ENCODE measurements at places on chromosomes 2 and 18. TPM values are rescaled to one million over a fixed set of nuclear protein-coding genes. Genes with fewer than 3 reads are reported as not detected.

- no peak for DNase-seq
Measured at GRCh38 chr18:27225947-27226481, 40.9 kb upstream of the CHST9 start.

DNA sequence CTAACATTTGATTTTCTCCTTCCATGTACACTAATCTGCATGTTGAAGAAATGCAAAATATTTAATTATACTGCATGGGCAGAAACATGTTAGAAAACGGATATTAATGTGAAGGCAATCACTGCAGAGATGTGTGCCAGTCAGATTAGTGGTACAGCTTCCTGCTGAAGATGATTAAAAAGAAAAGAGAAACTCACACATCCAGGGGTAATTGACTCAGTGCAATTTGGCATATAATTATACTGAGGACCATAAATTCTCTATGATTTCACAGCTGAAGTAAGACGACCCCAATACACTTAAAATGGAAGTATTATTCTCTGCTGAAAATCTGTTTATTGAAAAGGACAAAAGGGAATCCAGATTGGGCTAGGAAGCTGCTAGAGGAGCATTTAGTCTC is 243.4 kb downstream of the TGIF1 start:
- no peak for DNase-seq

GRCh38 chr2:62586981-62587380 is 81.0 kb upstream of the TMEM17 start:
- peak; percentile 85 for DNase-seq

GRCh38 chr18:9575558-9575957 is 38.8 kb downstream of the PPP4R1 start:
- DNase-seq = peak; percentile 74

GRCh38 chr2:168156661-168157060 is 90.7 kb downstream of the STK39 start:
- DNase-seq = peak; percentile 81

GRCh38 chr2:239687441-239687840 is 286.6 kb upstream of the HDAC4 start:
- no peak for DNase-seq

- DNase-seq = no peak
Measured at GRCh38 chr2:229861431-229861830, 60.4 kb downstream of the TRIP12 start.

AMER3 gene
- polyA plus RNA-seq = not detected

- DNase-seq = no peak
Measured at GRCh38 chr2:214865400-214865799, 55.9 kb upstream of the BARD1 start.

GRCh38 chr2:3839476-3839875 is 136.1 kb downstream of the DCDC2C start:
- no peak for DNase-seq

DNA sequence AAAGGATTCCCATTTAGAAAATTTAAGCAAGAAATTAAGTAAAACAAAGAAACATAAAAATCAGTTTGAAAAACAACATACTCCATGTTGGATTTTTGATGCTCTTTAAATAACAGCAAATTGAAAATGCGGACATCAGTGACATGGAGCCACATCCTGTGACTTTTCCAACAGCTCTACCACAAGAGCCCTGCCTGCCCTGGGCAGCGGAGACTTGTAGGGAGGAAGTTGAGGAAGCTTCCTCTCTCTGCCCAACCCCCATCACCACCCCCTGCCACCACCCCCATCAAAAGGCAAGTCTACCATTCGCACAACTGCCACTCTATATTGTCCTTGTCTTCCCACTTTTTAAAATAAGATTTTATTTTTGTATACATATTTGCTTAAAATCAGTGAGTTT is 32.8 kb upstream of the DAPL1 start:
- DNase-seq = no peak

- DNase-seq = peak; percentile 26
Measured at GRCh38 chr2:30656079-30656478, 151.2 kb downstream of the CAPN13 start.

- no peak for DNase-seq
Measured at GRCh38 chr2:175169191-175169590, 1.2 kb upstream of the ATF2 start.

GRCh38 chr2:240959214-240959940 is 39.0 kb upstream of the SNED1 start:
- DNase-seq = no peak

ITGB6 gene
- 162 TPM for polyA plus RNA-seq

SEPTIN10 gene
- 50.8 TPM for polyA plus RNA-seq

PLB1 gene
- polyA plus RNA-seq = 2.0 TPM

- DNase-seq = no peak
Measured at GRCh38 chr18:57533868-57534510, 52.5 kb downstream of the FECH start.

LRRC30 gene
- polyA plus RNA-seq = not detected

DNA sequence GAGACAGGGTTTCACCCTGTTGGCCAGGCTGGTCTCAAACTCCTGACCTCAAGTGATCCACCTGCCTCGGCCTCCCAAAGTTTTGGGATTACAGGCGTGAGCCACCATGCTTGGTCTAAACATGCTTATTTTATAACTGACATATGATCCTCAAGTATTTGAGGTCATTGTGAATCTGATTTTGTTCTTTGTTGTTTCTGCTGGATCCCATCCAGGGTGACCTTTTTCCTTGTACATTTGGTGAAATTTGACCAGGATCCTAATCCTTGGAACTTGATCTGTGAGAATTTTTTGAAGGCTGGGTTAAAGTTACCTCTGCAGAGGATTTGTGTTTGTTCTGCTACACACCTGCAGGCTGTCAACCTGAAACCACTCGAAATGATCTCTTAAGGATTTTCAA is 49.2 kb downstream of the NPAS2 start:
- no peak for DNase-seq

DNA sequence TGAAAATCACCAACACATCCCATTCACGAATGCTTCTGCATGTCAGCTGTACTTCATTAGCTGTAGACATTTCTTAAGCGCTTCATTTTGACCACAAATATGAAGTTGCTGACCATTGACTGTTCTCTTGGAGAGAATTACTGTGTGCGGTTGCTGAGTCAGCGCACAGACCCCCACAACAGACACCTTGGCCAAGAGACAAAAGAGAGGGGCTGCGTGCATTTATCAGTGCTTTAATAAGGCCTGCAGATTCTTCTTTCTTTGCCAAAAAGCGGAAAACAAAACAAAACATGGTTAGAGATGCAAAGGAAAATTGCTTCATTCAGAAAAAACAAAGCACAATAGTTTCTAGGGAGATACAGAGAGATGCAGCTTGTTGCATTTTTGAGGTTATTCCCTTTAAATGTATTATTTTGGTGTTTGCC is 174.7 kb downstream of the ACKR3 start:
- DNase-seq = peak; percentile 71

DNA sequence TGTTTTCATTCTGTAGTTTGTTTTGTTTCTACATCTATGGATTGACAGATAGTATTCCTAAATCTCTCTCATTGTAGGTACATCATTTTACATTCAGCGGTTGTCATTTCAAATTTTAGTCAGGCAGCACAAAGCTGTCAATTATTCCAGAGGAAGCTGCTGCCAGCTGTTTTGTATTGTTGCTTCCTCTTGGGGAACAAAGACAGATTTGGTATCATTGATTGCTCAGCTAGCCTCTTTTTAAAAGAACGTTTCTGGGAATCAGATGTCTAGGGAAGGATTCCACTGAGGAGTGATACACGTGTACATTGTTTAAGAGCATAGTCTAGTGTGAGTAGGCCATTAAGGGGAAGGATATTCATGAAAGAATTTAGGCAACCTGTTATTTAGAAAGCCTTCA is 145.8 kb downstream of the AGPS start:
- no peak for DNase-seq

DNA sequence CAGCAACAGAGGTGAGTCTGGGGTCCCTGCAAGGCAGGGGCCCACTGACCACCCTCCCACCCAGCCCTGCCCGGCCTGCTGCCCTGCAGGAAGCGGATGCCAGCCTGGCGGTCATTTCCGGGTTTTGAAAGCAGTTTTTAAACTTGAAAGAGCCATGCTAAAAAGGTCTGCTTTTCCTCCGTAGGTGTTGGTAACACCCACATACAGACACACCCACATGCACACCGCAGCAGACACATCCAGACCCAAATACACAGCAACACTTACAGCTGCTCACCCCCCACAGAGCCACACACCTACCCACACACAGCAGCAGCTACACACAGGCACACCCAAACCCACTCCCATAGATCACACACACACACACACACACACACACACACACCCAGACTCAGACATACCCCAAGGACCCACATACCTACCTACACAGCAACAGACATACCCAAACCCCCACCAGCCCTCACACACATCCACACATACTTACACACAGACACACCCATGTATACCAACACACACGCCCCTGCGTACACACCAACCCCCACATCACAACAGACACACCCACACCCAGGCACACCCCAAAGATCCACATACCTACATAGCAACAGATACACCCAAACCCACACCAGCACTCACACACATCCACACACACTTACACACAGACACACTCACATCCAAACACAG is 7.6 kb downstream of the ZFP36L2 start:
- peak; percentile 58 for DNase-seq

PDE11A gene
- 0.10 TPM for polyA plus RNA-seq

POTEC gene
- not detected for polyA plus RNA-seq

HJURP gene
- polyA plus RNA-seq = 38.6 TPM

DNA sequence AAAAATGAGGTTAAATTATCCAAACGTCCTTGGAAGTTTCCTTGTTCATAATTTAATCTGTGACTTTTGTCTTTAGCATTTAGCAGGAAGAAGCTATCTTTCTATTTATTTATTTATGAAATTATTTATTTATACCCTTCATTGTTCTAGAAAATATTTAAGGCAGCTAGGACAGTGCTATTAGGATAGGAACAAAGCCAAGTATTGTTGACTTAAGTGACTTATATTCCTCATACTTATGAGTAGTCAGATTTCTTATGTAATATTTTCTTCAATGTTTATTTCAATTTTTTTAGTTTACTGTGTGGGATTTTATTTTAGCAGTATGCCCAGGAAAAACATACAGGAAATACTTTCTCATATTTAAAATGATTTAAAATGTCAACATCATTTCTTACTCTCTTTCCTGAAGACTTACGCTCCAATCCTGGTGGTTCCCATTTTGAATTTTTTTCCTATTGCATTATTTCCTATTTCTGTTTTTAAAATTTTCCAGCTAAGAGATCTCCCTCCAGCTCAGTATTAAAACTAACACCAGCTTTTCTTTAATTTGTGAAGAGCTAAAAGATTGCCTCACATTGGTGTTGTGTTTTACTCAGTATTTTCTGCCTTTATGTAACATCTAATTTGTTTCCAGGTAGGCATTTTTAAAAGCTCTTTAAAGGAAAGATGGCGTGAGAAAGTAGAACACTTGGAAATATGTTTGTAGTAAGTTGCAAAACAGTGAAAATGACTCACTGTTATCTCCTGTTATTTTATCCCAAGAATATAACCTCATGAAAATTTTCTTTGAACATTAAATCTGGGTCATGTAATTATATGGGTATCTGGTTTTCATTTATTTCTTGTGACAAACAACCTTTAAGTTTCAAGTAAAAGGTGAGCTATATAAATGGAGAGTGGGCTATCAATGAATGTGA is 32.2 kb downstream of the MAPRE2 start:
- peak; percentile 26 for DNase-seq

NFE2L2 gene
- 107 TPM for polyA plus RNA-seq

GRCh38 chr2:218012284-218012683 is 9.5 kb upstream of the TNS1 start:
- DNase-seq = no peak

DNA sequence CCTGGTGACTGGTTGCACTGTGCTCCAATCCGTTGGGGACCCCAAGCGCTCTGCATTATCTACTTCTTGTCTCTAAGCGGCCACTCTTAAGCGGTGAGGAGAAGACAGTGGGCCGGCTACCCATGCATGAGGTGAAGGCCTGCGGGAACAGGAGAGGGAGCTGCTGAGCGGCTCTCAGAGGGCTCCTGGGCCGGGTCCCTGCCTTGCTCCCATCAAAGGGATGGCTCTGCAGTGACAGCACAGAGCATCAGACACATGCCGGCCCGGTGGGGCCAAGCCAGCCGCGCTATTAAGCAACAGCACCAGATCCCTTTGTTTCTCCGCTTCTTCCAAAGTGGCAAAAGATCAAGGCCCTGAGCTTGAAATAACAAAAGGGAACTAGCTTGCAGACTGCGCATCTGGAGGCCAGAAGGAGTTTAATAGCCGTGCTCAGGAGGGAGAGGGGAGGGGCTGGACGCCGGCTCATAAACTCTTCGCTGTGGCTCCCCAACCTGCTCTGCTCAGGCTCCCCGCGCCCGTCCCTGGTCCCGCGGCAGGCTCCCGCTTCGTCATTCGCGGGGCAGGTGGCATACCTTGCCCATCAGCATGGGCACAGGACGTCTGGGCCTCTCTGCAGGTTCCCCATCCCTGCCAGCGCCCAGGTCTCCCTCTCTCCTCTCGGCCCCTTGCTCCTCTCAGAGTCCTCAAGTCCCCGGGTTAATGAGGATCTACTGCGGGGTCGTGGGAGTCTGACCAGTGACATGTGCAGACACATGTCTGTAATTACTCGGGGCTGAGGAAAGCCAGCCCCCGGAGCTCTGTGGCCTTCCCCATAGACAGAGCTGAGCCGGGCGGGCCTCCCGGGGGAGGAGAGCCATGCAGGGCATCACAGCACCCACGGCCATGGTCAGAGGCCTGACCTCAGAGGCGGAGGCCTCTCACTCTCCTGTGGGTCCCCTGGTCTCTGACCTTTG is 96.7 kb downstream of the ASB1 start:
- no peak for DNase-seq

GRCh38 chr2:121044412-121044811 is 240.6 kb downstream of the TFCP2L1 start:
- DNase-seq = no peak

- DNase-seq = no peak
Measured at GRCh38 chr2:176865336-176865735, 347.3 kb upstream of the HNRNPA3 start.

DNA sequence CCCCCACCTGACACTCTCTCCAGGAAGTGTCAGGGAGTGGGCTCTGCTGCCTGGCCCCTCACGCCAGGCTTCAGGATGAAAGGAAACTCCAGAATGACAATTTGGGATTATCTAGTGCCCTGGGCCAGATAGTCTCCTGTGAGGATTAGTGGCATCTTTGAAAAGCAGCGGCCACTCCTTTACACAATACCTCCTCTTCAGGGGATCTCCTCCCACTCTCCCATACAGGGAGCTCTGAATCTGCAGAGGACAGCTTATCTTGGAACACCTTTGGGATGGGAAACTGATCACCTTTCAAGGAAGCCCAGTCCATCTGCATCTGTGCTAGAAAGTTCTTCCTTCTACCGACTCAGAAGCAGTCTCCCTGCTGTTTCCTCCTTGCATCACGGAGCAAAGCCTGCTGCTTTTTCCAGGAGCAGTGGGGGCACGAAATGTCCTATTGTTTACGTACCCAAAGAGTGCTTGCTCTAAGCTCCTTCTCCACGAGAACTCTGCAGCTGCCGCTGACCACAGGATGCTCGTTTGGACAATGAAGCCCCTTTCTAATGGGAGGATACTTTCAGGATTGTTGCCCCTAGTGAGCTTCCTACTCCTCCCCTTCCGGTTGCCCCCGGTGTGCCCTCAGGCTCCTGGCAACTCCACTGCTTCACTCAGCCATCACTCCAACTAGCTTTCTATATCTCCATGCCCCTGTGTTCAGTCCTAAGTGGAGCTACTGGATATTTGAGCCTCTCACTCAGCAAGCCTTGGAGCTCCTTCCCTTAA is 31.5 kb downstream of the SIX3 start:
- no peak for DNase-seq

- DNase-seq = no peak
Measured at GRCh38 chr2:178327516-178327915, 123.5 kb downstream of the PRKRA start.

GNAL gene
- polyA plus RNA-seq = 19.5 TPM

- DNase-seq = peak; percentile 95
Measured at GRCh38 chr2:68807821-68808266, 63.4 kb downstream of the BMP10 start.

EVA1A gene
- 28.0 TPM for polyA plus RNA-seq

- no peak for DNase-seq
Measured at GRCh38 chr2:67579216-67579615, 182.1 kb downstream of the ETAA1 start.

Data from mammary epithelial cell (primary cell).